ENCODE measurements at places on chromosomes 12 and 14. TPM values are rescaled to one million over a fixed set of nuclear protein-coding genes. Genes with fewer than 3 reads are reported as not detected.

The EML5 gene
- 3.8 TPM for total RNA-seq

GRCh38 chr12:94769047-94769420, 118.7 kb upstream of the TMCC3 start:
- DNase-seq: peak; percentile 26

The KRT82 gene
- not detected for total RNA-seq

The KRT79 gene
- not detected for total RNA-seq

GRCh38 chr12:82651489-82651888, 35.2 kb upstream of the TMTC2 start:
- no peak for DNase-seq

DNA sequence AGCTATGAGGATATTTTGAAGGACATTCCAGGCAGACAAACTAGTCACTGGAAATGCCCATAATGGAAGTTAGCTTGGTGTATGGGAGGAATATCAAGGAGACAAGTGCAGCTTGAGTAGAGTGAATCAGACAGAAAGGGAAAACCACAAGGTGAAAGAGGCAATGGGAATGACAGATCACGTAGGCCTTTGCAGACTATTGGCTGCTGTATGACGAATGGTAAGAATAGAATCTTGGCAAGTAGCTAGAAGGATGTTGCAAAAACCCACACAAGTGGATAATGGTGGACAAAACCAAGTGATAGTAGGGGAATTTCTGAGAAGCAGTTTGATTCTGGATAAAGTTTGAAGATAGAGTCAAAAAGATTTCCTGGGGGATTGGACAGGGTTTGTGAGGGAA, 196.9 kb upstream of the NOVA1 start:
- DNase-seq: no peak

DNA sequence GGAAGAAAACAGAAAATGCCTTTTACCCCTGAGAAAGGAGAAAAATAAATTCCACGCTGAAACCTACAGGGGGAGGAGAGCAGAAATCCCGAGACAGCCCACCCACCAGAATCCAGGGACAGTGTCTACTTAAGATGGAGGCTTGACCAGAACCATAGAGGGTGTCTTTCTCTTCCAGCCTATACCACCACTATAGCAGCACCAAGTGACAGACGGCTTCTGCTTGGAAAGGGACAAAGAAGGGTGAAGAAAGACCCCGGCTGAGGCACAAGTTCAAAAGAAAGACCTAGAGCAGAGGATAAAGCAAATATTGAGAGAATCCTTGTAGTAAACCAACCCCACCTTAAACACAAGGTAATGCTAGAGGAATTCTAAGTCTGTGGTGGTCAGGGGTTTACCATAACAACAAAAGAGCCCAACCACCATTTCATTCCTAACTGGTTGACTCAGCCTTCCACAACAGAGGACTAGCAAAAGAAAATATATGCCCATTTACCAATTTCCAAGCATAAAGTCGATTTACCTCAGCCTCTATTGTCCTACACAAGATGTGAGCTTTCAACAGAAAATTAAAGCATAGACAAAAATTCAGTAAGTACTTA, 105.3 kb upstream of the FOXG1 start:
- DNase-seq: no peak
